ENCODE measurements at places on chromosomes 13 and 19. TPM values are rescaled to one million over a fixed set of nuclear protein-coding genes. Genes with fewer than 3 reads are reported as not detected.
A peak's percentile ranks its signal among the peaks of the same experiment; 100 is the strongest.

GRCh38 chr13:25752957-25753551 lies 298.8 kb downstream of the SHISA2 start:
- no peak for DNase-seq

DNA sequence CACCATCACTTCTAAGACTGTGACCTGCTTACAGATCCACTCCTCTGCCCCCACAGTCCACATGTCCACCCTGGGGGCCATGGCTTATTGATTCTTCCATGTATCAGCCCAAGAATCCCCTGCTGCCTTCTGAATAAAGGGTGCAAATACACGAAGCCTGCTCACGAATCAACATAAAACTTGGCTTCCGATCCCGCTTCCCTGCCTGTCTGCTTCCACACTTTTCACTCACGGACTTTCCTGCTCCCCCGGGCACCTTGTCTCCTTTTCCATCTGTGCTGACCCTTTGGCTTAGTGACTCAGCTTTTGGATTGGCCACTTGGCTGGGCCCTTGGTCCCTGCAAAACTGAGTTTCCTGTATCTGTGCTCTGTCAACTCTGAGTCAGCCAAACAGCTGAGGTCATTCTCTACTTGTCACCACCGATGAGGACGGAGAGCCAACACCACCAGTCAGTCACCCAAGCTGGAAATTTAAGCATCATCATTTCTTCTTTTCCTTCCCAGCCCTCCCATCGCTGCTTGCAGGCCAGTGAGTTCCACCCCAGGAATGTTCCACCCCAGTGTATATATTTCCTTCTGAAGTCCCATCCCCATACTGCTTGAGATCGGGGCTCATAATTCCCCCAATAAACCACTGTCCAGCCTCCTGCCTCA lies 11.4 kb upstream of the USP12 start:
- DNase-seq: no peak

GRCh38 chr13:79812070-79812850 lies 331.3 kb downstream of the NDFIP2 start:
- no peak for DNase-seq

DNA sequence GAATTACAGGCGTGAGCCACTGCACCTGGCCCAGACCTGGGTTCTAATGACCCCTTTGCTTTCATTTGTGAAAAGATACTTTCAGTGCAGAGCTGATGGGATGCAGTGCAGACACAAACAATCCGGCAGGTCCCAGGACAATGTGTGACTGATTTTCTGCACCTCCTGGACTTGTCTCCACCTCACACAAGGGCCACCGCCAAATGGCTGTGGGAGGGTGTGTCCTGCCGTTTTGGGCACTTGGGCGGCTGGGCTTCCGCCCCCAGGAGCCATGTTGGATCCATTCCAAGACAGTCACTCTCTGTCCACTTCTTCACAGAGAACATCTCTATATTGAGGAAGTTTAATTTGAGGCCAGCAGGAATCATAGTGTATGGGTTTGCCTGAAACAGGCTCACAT lies 112.3 kb upstream of the ZNF507 start:
- DNase-seq: no peak

DNA sequence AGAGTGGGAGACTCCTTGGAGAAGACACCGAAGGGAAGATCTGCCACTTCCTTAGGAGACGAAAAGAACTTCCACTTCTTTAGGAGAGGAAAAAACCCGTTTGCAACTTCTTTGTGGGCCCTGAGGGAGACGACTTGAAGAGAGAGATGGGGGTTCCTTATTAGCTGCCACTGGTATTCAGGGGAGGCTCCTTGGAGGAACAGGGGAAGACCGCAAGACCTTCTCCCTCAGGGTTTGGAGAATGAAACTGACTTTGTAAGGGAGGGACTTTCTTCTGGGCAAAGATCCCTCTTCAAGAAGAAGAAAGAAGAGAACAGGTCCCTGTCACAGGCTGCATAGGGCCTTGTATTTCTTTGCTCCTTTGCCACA lies 416 bp downstream of the BCKDHA start:
- DNase-seq: no peak

DNA sequence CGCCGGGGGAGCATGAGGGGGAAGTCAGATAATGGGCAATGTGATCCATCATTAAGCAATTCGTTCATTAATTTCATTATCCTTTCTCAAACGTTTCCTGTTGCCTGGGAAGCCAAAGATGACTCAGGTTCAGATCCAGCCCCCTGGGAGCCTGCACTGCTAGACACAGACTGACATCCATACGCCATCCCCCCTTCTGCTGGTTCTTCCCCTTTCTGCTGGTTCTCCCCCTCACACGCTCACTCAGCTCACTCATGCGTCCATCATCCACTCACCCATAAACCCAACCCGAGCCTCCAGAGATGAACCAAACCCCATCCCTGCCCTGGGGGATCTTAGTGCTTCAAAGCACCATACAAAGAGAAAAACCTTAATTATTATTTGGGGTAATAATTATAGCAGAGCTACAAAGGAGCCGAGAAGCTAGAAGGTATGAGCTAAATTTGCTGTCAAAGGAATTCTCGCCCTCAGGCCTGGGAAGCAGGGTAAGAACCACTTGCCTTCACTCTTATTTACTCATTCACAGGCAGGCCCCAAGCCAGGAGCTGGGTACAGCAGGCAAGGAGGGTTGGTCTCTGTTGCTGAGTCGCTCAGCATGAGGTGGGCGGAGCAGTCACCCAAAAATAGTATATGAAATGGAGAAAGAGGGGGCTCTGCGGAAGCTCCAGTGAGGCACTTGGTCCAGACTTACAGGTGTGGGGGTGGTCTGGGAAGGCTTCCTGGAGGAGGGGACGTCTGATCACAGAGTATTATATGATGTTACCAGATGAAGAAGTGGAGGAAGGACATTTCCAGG lies 7.0 kb upstream of the ZNF444 start:
- no peak for DNase-seq

GRCh38 chr13:28819735-28820098 lies 422 bp upstream of the MTUS2 start:
- DNase-seq: peak; percentile 63

DNA sequence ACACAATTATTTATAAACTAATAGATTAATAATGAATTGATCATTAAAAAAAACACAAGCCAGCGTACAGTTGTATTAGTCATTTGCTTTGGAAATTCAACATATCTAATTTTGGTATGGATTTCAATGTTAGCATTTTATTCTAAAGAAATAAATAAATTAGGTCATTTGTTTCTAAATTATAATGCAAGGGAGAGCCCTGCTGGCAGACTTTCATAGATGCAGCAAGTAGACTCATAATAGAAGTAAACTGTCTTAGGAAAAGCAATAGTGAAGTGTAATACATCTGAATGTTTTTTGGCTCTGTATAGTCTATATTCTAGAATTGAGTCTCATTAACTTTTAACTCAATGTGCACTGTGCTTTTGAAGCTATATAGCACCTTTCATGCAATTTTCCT lies 982.4 kb upstream of the MIR17HG start:
- DNase-seq: no peak

DNA sequence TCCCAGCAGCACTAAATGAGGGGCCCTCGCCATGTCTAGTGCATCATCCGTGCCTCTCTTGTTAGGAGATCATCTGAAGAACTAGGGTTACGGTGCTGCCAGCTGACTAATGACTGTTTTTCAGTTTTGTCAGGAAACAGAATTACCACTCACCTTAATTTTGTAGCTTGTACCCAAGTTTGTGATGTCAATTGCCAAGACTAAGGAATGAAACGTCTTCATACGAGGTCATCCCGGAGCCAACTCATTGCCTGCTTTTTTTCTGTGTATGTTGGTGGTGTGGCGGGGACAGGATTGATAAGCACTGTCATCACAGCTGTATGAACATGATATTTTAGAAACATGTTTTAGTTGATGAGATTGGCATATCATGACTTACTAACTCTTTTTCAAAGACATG lies 100.6 kb downstream of the TNFRSF19 start:
- no peak for DNase-seq

DNA sequence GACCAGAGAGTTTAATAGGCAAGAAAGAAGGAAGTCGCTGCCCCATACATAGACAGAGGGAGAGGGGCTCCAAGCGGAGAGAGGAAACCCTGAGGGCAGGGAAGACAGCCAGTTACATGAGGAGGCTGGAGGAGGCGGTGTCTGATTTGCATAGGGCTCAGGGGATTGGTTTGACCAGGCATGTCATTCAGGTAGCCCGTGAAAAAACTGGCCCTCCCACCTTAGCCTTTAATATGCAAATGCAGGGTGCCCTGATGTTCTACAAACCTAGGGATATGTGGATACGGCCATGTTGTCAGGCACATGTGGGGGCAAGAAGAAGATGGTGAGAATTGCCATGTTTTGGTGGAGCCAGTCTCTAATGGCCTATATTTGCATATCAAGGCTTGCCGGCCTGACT lies 1461.6 kb downstream of the PCDH9 start:
- DNase-seq: no peak

- no peak for DNase-seq
These were observed 21.1 kb downstream of the APBA3 start for GRCh38 chr19:3740431-3740830.

Gene CEACAM8
- total RNA-seq: not detected

Gene SACS
- total RNA-seq: 50.6 TPM

Gene AKAP11
- total RNA-seq: 37.7 TPM

Gene SIX5
- total RNA-seq: 1.7 TPM

Gene CD79A
- 28.8 TPM for total RNA-seq

Gene GTF2F1
- 72.2 TPM for total RNA-seq

Gene BEST2
- total RNA-seq: not detected

Gene UBE2L5
- total RNA-seq: not detected

Gene ZNF350
- total RNA-seq: 11.3 TPM
